NCI-H1930 (cell line): ENCODE measurements at places on chromosomes 2 and 18.

- DNase-seq = no peak
Observed at GRCh38 chr2:106857882-106858478, 28.0 kb downstream of the ST6GAL2 start.

- DNase-seq = no peak
Observed at GRCh38 chr2:206164261-206164862, 4.7 kb downstream of the EEF1B2 start.

GRCh38 chr2:10868465-10869314 lies 43.0 kb upstream of the KCNF1 start:
- no peak for DNase-seq

GRCh38 chr2:16067866-16068551 lies 127.7 kb downstream of the MYCN start:
- DNase-seq = no peak

DNA sequence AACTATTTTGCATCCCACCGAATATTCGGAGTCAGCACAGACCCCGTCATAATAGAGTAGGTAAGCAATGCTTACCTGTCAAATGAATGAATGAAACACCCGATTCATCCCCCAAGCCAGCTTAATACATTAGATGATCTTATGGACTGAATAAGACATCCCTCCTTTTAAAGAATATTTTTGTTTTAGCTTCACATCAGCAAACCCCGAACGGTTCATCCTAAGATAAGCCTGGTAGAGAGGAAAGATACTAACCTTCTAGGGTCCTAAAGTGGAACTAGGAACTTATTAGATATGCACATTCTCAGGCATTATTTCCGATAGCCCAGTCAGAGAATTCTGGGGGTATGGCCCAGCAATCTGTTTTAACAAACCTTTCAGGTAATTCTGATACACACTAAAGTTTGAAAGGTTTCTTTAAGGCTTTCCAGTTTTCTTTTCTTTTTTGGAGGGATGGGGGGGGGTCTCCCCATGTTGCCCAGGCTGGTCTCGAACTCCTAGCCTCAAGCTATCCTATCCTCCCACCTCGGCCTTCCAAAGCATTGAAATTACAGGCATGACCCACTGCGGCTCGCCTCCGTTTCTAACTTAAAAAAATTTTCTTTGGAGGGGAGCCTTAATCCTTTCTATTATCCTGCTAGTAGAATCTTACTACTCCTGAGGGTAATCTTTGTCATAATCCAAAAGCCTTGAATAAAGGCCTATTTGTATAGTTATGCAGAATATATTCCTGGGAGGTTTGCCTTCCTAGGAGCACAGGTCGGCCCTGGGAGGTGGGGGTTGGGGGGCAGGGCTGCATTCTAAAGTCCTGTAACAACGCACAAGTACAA lies 1.0 kb upstream of the ACTR3 start:
- no peak for DNase-seq

GRCh38 chr2:78351208-78351607 lies 674.3 kb upstream of the REG3G start:
- no peak for DNase-seq

GRCh38 chr2:178344121-178344520 lies 106.9 kb downstream of the PRKRA start:
- no peak for DNase-seq

DNA sequence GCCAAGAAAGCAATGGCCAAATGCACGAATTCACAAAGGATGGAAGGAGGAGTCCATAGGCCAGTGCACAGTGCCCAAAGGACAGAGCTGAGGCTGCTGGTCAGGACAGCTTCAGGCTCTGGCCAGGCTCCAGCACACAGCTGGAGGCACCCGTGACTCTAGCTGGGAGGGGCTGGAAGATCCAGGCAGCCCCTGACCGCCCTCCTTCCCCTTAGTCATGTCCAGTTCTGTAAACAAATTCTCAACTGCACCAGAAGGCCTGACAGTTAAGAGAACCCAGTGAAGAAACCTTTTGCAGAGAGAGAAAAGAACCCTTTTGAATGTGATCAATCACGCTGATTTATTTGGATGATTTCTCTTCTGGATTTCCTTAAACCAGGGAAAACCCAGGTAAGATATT lies 7.7 kb upstream of the YWHAQ start:
- no peak for DNase-seq

GRCh38 chr2:10195278-10196109 lies 73.0 kb downstream of the RRM2 start:
- no peak for DNase-seq

GRCh38 chr2:9641641-9642040 lies 10.8 kb upstream of the YWHAQ start:
- no peak for DNase-seq

DNA sequence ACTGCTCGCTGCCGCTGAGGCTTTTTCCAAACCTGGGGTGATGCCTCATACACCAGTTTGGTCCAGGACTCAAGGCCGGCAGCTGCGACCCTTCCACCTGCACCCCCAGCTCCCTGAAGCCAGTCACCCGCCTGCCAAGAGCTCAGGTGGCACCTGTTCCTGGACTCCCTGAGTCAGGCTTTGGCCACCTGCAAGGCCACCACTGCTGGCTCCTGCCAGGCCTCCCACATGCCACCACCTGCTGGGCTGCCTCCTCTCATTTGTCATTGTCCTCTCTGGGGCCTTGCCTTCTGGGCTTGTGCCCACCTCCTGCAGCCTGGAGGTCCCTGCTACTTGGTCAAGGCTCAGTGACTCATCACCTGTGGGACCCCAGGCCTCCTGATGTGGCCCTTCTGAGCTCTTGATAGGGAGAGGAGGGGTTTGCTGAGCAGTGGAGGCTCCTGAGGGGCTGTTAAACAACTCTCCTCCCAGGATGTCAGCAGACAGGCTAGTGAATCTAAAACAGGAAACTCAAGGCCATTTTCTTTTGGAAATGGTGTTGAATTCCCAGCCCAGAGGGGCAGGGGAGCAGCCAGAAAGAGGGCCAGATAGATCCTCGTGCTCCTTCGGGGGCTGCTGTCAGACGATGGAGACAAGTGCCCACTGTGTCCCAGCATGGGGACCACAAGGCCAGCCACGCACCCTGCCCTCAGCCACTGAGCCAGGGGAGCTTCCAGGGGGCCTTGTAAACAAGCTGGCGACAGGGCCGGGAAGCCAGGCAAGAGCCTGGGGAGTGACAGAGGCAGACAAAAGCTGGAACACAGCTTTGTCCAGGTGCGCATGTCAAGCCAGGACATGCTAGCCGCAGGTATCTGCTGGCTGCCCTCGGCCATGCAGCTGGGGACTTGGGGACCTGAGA lies 416.8 kb downstream of the LRATD1 start:
- DNase-seq = no peak

GRCh38 chr18:47898696-47899095 lies 31.8 kb downstream of the SMAD2 start:
- DNase-seq = peak; percentile 71

DNA sequence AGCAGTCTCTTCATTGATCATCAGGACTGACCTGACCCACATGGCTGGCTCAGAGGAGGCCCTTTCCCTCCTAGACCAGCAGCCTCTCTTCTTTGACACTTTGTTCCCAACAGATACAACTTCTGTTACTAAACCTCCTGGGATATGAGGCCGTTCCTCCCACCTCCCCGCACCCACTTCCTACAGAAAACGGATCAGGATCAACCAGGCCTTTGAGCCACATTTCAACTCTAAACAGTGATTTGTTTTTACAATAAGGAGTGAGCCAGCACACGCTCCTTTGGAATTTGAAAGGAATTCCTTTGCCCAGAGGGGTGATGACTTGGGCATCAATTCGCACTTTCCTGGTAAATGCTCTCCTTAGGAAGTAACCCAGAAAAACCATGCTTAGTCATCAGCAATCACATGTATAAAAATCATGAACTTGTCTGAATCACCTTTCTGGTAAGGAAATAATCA lies 180.4 kb downstream of the FAM124B start:
- DNase-seq = no peak

GRCh38 chr2:234797566-234798250 lies 154.1 kb upstream of the SH3BP4 start:
- no peak for DNase-seq

GRCh38 chr2:137435162-137435561 lies 529.1 kb upstream of the HNMT start:
- no peak for DNase-seq

- no peak for DNase-seq
Observed at GRCh38 chr2:109129921-109130722, 1.1 kb downstream of the SH3RF3 start.

DNA sequence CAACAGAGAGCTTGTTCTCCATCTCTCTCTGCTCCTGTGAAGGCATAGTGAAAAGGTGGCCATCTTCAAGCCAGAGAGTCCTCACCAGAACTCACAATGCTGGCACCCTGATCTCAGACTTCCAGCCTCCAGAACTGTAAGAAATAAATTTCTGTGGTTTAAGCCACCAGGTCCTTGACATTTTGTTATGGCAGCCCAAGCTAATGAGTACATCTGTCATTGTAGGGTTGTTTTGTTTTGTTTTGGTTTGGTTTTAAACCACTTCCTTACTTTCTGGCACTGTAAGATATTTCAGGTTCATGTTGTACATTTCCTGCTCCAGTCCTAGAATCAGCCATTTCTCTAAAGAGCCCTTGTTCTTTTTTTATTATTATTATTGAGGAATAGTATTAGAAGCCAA lies 171.2 kb downstream of the CPS1 start:
- no peak for DNase-seq

- DNase-seq = no peak
Observed at GRCh38 chr2:198917275-198917674, 540.5 kb downstream of the SATB2 start.

DNA sequence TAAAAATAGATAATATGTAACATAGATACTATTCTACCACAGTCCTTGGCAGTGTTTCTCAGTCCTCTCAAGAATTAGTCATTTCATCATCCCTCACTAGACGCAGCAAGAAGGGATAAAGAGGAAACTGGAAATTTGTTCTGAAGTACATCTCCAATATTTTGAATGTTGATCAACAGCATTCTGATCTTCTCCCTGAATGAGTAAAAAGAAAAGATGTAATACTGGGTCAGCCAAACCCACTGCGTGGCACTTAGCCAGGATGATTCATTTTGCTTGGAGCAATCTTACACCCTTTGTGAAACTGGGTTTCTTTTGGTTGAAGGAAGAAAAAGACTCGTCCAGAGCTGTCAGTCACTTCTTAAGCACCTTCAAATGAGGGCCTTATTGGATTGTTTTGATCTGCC lies 54.1 kb downstream of the TAF1B start:
- no peak for DNase-seq
